Activated CD8-positive, alpha-beta T cell treated with anti-CD3 and anti-CD28 coated beads, Interleukin-2, amount 10 ng/mL, durations not matched to agents 7 days and 5 days (primary cell): ENCODE measurements at places on chromosomes 3 and 15. TPM values are rescaled to one million over a fixed set of nuclear protein-coding genes. Genes with fewer than 3 reads are reported as not detected.

Gene BCL6
- 11.8 TPM for total RNA-seq

Gene PTPRG
- total RNA-seq: not detected

Gene GABRR3
- not detected for total RNA-seq

DNA sequence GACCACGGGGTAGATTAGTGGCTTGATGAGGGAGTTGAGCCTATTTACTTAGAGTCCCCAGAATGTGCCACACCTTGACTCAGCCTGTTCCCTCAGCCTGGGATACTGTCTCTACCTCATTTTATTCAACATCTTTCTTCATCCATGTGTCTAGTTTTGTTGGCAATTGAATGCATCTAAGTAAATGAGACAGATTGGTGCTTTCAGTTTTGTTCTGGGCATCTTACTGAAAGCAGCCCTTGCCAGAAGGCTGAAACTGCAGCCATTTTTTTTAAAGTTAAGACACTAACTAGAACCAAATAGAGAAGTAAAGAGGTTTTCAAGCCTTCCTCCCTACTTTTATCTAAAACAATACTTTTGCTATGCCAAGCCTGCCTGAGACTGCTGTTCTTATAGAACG, 246.8 kb downstream of the SLCO3A1 start:
- DNase-seq: no peak

DNA sequence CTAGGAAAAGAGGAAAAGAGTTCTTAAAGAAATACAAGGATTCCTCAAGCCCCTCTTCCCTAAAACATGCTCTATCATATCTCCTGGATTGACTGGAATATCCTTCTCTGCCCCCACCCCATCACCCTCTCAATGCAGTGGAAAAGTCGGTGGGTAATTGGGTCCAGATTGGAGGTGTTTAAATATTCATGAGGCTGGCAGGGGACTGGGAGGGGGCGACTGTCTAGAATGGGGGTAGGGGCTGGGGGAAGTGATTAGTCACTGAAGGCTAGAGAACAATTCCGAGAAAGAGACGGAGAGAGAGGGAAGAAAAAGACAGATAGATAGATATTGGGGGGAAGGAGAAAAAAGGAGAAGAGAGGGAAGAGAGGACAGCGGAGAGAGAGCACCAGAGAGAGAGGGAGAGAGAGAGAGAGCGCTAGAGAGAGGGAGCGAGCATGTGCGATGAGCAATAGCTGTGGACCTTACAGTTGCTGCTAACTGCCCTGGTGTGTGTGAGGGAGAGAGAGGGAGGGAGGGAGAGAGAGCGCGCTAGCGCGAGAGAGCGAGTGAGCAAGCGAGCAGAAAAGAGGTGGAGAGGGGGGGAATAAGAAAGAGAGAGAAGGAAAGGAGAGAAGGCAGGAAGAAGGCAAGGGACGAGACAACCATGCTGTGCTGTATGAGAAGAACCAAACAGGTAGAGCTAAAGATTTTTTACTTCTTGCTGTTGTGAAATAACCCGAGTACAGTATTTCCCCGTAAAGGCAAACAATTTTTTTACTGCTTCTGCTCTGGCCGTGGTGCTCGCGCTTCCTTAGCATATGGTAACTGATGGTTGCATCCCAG, at the start of gene GAP43:
GAP43 (plus strand) TSS at position 467 of the 825 bp plus-strand sequence; CDS start at position 647, 180 bp downstream.
- DNase-seq: peak; percentile 21

DNA sequence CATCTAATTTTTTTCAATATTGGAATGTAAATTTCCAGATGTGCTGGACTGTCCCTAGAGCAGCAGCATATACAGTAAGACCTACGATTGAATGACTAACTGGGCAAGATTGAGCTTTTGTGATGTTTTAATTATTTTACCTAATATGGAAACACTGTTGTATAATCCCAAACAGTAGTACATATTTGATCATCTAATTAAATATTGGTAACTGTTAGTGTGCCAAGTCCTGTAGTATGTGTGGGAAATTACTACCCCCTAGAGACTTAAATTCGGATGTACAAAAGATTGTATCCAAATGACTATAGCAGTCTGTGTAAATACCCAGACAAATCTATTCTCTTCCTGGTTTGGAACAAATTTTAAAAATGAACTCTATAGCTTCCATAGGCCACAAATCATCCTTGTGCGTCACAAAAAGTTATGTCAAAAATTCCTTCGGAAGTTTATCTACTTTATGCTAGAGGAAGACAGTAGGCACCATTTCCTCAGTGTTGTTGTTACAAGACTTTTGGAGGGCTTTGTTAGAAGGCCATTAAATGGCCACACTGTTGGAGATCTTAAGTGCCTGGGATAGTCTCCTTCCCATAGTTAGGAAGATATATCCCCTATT, 41.6 kb downstream of the NKIRAS1 start:
- no peak for DNase-seq

GRCh38 chr3:111810909-111811308, 48.2 kb upstream of the PHLDB2 start:
- no peak for DNase-seq

DNA sequence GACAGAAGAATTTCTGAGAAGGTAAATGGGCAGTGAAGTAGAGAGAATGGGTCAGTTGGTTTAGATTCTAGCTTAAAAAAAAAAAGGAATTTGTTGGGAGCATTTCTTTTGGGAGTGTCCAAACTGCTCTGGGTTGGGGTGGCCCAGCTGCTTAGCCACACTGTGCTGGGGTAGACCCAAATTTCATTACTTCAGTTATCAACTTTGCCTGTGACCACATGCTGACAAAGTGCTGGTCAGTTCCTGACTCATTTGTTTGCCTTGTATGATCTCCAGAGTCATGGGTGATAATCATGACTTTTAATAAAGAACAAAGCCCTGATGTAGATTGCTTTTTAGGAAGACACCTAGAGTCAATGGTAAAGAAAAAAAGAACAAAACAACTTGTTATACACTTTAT, 121.5 kb upstream of the FGF7 start:
- no peak for DNase-seq

- peak; percentile 31 for DNase-seq
Observed at GRCh38 chr3:138593488-138594149, 441 bp downstream of the CEP70 start.

GRCh38 chr3:83843716-83844115, 1115.1 kb upstream of the CADM2 start:
- DNase-seq: no peak

- DNase-seq: no peak
Observed at GRCh38 chr3:150733373-150733935, 29.5 kb downstream of the SIAH2 start.

DNA sequence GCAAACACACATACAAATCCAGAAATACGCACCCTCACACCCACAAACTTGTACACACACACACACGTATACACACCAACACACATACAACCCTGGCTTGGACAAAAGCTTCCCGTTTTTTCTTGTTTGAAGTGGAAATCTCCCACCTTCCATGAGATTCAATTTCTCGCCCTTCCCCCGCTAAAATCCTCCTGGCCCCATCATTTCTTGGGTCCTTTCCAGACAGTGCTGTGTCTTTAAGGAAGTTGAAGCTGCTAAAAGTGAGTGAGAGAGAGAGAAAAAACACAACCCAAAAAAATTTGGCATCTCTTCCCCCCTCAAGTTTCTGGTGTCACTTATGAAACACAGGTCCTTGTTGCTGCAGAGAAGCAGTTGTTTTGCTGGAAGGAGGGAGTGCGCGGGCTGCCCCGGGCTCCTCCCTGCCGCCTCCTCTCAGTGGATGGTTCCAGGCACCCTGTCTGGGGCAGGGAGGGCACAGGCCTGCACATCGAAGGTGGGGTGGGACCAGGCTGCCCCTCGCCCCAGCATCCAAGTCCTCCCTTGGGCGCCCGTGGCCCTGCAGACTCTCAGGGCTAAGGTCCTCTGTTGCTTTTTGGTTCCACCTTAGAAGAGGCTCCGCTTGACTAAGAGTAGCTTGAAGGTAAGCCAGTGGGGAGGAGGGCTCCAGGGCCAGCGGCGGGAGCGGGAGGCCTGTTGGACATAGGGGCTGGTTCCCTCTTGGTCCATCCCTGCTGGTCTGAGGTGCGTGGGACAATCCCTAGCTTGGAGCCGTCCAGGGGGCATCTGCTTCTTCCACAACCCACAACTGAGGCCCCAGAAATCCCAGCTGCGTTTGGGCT, at the start of gene ISLR:
ISLR (plus strand) TSS at position 331 of the 839 bp plus-strand sequence. CDS start 1,149 bp downstream, outside the sequence.
- no peak for DNase-seq
